ENCODE measurements at places on chromosomes 1 and 21.

DNA sequence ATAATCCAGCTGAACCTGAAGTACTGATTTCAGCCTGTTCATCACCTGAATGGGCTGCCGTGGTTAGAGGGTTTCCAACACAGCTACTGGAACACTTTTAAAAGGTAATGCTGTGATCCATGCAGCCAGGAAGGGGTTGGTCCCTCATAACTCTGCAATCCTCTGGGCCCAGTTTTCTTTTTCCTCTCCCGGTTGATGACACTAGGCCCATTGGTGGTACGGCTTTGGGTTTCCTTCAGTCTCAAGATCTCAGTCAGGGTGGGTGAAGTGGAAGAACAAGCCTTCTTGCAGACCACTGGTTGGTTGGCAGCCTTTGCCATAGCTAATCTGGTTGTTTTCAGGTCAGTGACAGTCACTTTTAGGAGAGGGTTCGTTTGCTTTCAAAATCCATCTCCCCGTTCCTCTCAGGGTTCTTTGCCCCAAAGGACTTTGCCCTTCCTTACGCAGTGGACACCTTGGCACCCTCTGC, 502 bp upstream of the SLC35A3 start:
- no peak for DNase-seq

- DNase-seq: no peak
Observed at GRCh38 chr1:219549215-219549614, 63.7 kb downstream of the ZC3H11B start.

DNA sequence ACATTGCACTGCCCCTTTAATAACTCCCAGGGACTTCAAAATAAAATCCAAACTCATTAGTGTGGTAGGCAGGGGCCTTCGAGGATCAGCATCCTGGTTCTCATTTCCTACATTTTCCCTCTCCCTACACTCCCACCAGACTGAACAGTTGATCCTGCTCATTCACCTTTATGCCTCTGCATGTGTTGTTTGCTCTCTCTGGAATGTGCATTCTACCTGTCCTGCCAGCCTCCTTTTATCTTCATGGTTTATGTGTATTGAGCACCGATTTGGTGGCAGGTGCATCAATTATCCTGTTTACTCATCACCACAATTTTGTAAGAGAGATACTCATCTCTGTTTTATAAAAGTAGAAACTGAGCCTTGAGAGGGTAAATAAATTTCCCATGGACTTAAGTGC, 125.0 kb downstream of the ADSS2 start:
- no peak for DNase-seq

- DNase-seq: no peak
Observed at GRCh38 chr1:147853391-147853790, 49.2 kb upstream of the GJA8 start.

GRCh38 chr1:58035523-58035922, 511.0 kb downstream of the OMA1 start:
- DNase-seq: no peak

- no peak for DNase-seq
Observed at GRCh38 chr21:39204134-39204533, 20.9 kb upstream of the PSMG1 start.

DNA sequence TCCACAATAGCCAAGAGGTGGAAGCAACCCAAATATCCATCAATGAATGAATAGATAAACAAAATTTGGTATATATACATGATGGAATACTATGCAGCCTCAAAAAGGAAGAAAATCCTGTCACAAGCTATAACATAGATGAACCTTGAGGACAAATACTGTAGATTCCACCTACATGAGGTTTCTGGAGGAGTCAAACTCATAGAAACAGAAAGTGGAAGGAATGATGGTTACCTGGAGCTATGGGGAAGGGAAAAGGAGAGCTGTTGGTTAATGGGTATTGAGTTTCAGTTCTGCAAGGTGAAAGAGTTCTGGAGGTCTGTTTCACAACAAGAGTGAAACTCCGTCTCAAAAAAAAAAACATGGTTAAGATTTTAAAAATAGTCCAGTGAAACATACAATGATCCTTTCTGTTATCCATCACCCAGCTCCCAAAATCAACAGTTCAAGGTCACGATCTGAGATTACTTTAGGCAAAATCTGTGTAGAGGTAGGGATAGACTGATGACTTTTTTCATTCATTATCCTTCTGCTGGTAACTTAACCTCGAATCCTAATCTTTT, 80.8 kb upstream of the HNRNPU start:
- DNase-seq: no peak

GRCh38 chr1:207328004-207328403, 6.5 kb downstream of the CD55 start:
- no peak for DNase-seq

- DNase-seq: no peak
Observed at GRCh38 chr1:181126289-181126688, 37.8 kb downstream of the IER5 start.

DNA sequence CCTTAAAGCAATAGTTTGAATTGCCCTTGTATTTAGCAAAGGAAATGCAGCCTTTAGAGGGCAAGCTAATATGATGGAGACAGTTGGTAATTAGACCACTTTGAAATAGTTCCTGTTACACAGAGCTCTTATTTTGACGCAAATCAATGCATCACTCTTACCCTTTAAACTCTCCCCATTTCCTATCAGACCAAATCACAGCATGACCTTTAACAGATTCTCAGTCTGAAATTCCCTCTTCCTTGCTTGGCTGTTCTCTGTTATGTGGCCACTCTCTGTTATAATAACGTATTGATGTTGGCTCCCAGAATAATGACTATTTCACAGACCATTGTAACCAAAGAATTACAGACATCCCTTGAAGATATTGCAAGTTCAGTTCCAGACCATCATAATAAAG, 66.9 kb upstream of the NGF start:
- no peak for DNase-seq

DNA sequence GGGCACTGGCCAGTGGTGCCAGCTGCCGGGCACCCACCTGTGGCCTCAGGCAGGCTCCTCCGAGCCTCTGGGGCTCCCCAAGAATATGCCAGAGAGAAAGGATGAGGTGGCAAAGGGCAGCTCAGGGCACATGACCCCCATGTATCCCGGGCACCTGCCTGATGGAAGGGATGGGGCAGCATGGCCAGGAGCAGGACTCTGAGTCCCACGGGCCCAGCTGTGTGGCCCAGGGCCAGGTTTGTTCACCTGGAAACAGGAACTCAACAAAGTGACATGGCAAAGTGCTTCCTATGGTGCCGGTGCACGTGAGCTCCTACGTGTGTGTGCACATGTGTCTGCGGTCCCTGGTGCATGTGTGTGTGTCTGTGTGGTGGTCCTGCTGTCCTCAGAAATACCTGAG, 9.5 kb upstream of the GPR153 start:
- DNase-seq: no peak

DNA sequence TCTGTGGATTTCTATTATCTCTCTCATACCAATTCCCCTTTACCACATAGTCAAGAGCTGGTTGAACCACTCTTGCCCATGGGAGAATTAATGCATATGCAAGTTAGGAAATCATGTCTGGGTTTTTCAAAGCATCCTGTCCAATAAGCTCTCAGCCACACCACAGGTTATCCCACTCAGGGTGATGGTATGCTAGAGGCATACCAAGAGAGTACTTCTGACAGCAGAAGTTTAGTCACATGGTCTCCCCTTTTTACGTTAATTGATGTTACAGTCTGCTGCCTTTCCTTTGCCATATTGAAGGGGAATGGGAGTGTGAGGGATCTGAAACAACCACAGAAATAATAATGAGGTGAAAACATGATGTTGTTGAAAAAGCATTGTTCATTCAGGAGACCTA, 135.8 kb upstream of the PBX1 start:
- no peak for DNase-seq

DNA sequence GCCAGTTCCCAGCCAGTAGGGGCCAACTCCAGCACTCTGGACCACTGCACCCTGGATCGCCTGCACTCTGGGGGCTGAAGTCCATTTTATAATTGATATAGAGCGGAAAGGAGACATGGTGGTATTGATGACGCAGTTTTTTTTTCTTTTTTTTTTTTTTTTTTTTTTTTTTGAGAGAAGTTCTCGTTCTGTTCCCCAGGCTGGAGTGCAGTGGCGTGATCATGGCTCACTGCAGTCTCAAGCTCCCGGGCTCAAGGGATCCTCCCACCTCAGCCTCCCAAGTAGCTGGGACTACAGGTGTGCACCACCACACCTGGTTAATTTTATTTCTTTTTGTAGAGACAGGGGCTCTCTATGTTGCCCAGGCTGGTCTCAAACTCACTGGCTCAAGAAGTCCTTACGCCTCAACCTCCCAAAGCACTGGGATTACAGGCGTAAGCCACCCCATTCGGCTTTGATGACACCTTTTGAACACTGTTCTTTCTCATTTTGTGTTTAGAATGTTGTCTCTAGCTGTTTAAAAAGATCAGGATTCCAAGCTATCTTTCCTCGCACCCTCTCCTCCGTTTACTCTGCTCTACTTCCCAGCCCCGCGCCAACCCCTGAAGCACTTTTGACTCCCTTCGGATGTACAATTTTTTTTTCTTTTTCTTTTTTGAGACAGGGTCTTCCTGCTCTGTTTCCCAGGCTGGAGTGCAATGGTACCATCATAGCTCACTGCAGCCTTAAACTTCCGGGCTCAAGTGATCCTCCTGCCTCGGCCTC, 960 bp downstream of the MX2 start:
- DNase-seq: no peak

GRCh38 chr1:168112673-168113305, 23.9 kb downstream of the GPR161 start:
- DNase-seq: no peak

- no peak for DNase-seq
Observed at GRCh38 chr1:155226910-155227260, 18.4 kb downstream of the MTX1 start.

DNA sequence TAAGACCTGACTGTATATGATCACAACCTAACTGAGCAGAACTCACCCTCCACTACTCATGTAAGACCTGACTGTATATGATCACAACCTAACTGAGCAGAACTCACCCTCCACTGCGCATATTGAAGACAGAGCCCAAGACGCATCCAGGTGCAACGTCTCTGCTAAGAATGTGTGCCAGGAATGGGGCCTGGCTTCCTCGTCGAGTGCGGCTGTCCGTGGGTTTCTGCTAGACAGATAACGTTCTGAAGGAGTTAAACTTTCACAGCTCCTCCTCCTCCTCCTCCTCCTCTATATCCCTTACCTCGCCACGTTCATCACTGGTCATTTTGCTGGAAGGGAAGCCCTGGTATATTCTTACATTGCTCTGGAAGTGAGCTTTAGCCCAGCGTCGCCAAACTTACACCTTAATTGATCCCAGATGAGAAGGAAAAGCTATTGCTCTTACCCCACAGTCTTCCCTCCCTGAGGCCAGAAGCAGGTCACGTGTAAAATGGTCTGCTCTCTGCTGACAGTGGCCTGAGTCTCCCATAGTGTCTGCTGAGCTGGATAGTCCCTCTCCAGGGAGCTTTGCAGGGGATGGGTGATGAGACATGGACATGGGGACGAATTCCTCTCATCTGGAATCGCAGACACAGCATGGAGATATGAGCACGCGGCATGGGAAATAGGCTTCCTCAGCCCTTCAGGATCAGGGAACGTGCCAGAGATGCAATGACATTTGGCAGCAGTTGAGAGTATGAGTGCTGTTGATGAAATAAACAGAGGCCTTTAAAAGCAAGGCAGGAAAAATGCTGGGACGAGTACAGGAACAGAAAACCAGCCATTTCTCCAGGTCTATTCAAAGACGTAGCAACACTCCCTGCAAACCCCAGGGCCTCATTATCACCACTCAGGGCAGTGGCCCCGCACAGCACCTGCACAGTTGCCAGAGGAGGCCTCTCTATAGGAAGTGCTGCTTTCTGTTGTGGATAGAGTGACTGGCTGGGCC, 528.1 kb downstream of the KIF26B start:
- no peak for DNase-seq

DNA sequence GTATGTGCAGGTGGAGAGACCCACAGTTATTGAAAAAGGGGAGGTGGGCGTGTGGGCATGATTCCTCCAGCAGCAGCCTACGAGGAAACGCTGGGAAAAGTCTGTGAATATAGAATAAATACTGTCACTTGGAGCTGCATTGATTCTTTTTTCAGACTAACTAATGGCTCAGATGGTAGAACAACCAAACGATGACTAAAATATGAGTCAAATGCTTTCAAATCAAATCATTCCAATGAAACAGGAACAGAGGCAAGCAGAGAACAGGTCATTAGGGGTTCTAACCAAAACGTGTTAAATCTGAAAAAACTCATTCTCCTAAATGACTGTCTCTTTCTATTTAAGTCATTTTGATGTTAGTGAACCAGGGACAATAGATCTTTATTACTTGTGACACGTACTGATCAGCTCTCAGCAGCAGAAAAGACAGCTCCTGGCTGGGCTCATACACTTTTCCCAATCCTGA, 35.1 kb upstream of the SEC16B start:
- no peak for DNase-seq

DNA sequence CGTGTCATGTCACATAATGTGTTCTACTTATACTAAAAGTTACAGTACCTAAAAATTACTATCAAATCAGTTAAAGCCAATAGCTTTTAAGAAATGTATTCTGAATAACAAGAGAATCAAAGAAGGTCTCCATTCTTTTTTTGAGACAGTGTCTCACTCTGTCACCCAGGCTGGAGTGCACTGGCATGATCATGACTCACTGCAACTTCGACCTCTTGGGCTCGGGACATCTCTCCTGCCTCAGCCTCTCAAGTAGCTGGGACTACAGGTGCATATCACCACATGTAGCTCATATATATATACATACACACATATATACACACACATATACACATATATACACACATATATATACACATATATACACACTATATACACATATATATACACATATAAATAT, 20.1 kb downstream of the COP1 start:
- DNase-seq: no peak

DNA sequence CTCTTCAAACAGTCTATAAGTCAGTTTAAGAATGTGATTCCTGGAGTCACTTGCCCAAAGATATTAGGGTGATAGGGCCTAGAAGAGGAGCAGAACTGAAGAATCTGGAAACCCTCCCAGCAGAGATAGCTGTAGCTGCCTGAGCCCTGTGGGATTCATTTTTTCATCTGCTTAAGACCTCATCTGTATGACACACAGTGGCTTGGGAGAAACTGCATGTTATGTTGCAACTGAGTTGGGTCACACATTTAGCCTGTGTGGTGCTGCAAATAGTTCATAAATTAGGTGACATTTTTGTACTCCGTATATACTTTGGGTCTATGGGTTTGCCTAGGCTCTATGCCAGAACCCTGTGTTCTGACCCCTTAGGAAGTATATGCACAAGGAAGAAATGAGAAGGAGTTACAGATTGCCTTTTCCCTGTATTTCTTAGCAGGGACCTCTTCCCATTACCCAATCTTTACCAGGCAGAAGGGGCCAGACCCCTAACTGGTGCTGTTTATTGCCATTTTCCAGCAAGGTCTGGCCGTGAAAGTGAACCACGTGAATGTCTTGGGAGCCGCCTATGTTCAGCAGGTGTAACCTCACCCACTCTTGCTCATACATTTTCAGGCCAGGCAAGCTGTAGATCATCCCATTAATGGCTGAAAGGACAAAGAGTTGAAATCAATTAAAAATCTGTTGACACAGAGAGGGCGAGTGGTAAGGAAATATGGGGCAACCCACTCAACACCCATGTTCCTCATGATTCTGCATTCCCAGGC, 41.9 kb upstream of the SLC19A2 start:
- no peak for DNase-seq
